ENCODE measurements at places on chromosomes 6 and 20. TPM values are rescaled to one million over a fixed set of nuclear protein-coding genes. Genes with fewer than 3 reads are reported as not detected.

The GJA10 gene
- not detected for total RNA-seq

The NOL7 gene
- total RNA-seq = 67.6 TPM

The RIN2 gene
- total RNA-seq = 0.17 TPM

The MCM9 gene
- total RNA-seq = 25.5 TPM

The RHAG gene
- not detected for total RNA-seq

The PDCD2 gene
- 57.1 TPM for total RNA-seq

The CST3 gene
- 24.2 TPM for total RNA-seq

The NKAIN4 gene
- not detected for total RNA-seq

The MOCS3 gene
- total RNA-seq = 2.7 TPM

The GPANK1 gene
- total RNA-seq = 11.0 TPM

The TREM1 gene
- 2.8 TPM for total RNA-seq

The TMEM217 gene
- 0.47 TPM for total RNA-seq

The SIRPD gene
- 0.28 TPM for total RNA-seq

The RNF114 gene
- total RNA-seq = 129 TPM

The RIPPLY2 gene
- total RNA-seq = not detected

The PLEKHG1 gene
- 1.8 TPM for total RNA-seq

The CAP2 gene
- not detected for total RNA-seq

The SLC17A3 gene
- total RNA-seq = 0.30 TPM

The PRDM13 gene
- not detected for total RNA-seq

The ENPP4 gene
- total RNA-seq = 4.3 TPM

The DEFB123 gene
- total RNA-seq = not detected
